Motor neuron (in vitro differentiated cells): ENCODE measurements at places on chromosomes 6 and 20. TPM values are rescaled to one million over a fixed set of nuclear protein-coding genes. Genes with fewer than 3 reads are reported as not detected.

PXDC1 gene
- 47.0 and 71.2 TPM in 2 replicates for total RNA-seq

GABRR1 gene
- total RNA-seq, result 0.15 TPM in 1 of 2 replicates, not detected in the other

UNC5CL gene
- 0.65 and 1.1 TPM in 2 replicates for total RNA-seq

GPR6 gene
- 0.08 and 0.09 TPM in 2 replicates for total RNA-seq

TCF21 gene
- total RNA-seq, result 0.13 TPM in 1 of 2 replicates, not detected in the other

MLN gene
- not detected in 2 replicates for total RNA-seq

RPS6KA2 gene
- total RNA-seq, result 25.0 and 27.0 TPM in 2 replicates

C20orf144 gene
- 0.79 and 0.96 TPM in 2 replicates for total RNA-seq

SLC12A5 gene
- total RNA-seq, result 11.3 and 19.9 TPM in 2 replicates

DCDC2 gene
- 0.22 and 0.38 TPM in 2 replicates for total RNA-seq

RHAG gene
- total RNA-seq, result not detected in 2 replicates

ORC3 gene
- total RNA-seq, result 34.2 and 34.5 TPM in 2 replicates

PAX1 gene
- 1.6 TPM in 1 of 2 replicates, not detected in the other for total RNA-seq

PPP1R14C gene
- 6.5 and 11.3 TPM in 2 replicates for total RNA-seq

BAK1 gene
- 11.0 and 11.5 TPM in 2 replicates for total RNA-seq

NPEPL1 gene
- 11.9 and 14.5 TPM in 2 replicates for total RNA-seq

SNAP91 gene
- total RNA-seq, result 40.9 and 42.9 TPM in 2 replicates

IPCEF1 gene
- total RNA-seq, result 0.52 and 3.7 TPM in 2 replicates

FAM8A1 gene
- 46.6 and 46.7 TPM in 2 replicates for total RNA-seq

ESR1 gene
- total RNA-seq, result 0.27 and 0.67 TPM in 2 replicates

SPINT4 gene
- total RNA-seq, result not detected in 2 replicates

CLDN20 gene
- total RNA-seq, result 0.68 and 0.83 TPM in 2 replicates

CAGE1 gene
- total RNA-seq, result 0.16 and 0.18 TPM in 2 replicates

BTN1A1 gene
- 0.38 and 0.52 TPM in 2 replicates for total RNA-seq

ENPP1 gene
- total RNA-seq, result 1.2 and 1.6 TPM in 2 replicates

SYNGAP1 gene
- total RNA-seq, result 15.0 and 15.9 TPM in 2 replicates

TMX4 gene
- 20.1 and 24.3 TPM in 2 replicates for total RNA-seq

FBXO5 gene
- total RNA-seq, result 5.8 and 7.6 TPM in 2 replicates

SMPDL3A gene
- 22.6 and 24.4 TPM in 2 replicates for total RNA-seq

C20orf141 gene
- 0.65 and 0.81 TPM in 2 replicates for total RNA-seq

TMC2 gene
- 0.08 and 0.09 TPM in 2 replicates for total RNA-seq

IER3 gene
- 10.1 and 12.4 TPM in 2 replicates for total RNA-seq

TUBB2B gene
- total RNA-seq, result 724 and 926 TPM in 2 replicates

GINS1 gene
- total RNA-seq, result 5.0 and 5.3 TPM in 2 replicates

FOXC1 gene
- total RNA-seq, result 24.3 and 25.6 TPM in 2 replicates

HLA-DQA2 gene
- total RNA-seq, result not detected in 2 replicates

EYA4 gene
- total RNA-seq, result 1.4 and 2.1 TPM in 2 replicates

MAP3K7 gene
- 40.3 and 47.0 TPM in 2 replicates for total RNA-seq

LPA gene
- 0.21 and 0.27 TPM in 2 replicates for total RNA-seq
